HFF-Myc (cell line): ENCODE measurements at places on chromosomes 5 and 9.

DNA sequence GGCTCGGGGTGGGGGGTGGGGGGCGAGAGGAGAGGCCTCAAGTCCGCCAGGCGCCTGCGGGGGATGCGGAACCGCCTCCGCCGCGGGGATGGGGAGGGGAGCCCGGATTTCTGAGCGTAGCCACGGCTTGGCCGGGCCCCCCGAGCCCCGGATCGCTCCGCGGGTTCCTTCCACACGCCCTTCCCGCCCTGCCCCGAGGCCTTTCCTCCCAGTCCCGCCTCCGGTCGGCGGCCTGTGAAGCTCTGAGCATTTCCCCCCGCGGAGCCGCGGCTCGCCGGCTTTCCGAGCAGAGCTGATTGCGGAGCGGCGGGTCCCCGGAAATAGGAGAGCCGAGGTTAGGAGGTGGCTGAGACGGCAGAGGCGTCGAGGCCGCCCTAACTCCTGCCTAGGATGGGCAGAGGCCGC lies 6.1 kb downstream of the IRX4 start:
- DNase-seq: no peak

GRCh38 chr9:84856181-84856632 lies 186.7 kb downstream of the NTRK2 start:
- DNase-seq: peak; percentile 55

- peak; percentile 25 for DNase-seq
These were observed 32.2 kb downstream of the BHMT start for GRCh38 chr5:79143684-79144379.

- no peak for DNase-seq
These were observed 24.4 kb upstream of the SH3RF2 start for GRCh38 chr5:145912019-145912418.

DNA sequence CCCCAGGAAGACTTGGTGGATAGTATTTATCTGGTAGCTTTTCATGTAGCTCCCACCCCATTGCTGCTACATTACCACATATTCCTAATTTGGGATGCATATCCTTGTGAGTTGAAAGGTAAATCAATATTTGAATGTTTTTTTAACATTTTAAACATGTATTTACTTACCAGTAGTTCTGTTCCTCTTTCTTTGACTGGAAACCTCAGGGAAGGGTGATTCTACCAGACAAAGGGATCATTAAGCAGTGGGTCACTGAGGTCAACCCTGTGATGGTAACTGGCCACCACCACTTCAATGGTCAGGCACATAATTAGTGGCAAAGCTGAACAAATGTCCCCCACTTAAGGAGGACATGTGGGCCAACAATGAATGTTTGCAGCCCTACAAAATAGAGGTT lies 27.2 kb upstream of the KLF9 start:
- no peak for DNase-seq

- no peak for DNase-seq
These were observed 41.4 kb downstream of the AGTPBP1 start for GRCh38 chr9:85700330-85700729.

GRCh38 chr9:33924978-33925797 lies 108.2 kb downstream of the UBE2R2 start:
- no peak for DNase-seq

DNA sequence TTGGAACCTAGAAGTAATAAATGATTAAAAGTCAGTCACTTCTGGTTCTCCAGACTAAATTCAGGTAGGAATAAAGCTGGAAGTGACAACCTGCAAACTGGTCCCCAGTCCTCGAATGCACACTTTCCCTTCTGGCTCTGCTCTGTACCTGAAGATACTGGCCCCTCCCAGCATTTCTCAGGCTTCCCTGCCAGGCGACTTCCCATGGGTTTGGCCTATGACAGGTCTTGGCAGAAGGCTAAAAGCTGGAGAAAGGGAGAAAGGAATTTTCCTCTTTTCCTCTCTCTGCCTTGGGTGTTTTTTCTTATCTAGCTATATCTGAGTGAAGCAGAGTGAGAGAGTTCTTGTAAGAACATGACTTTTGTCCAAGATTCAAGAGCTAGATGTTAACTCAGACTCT lies 1005.7 kb downstream of the DTWD2 start:
- DNase-seq: no peak

GRCh38 chr5:127911619-127912018 lies 171.9 kb upstream of the SLC12A2 start:
- DNase-seq: no peak

GRCh38 chr5:42840269-42840668 lies 28.6 kb upstream of the SELENOP start:
- peak; percentile 12 for DNase-seq
